ENCODE measurements at places on chromosomes 11 and 22.

GRCh38 chr11:125588505-125588904 is 4.1 kb upstream of the STT3A start:
- no peak for DNase-seq

DNA sequence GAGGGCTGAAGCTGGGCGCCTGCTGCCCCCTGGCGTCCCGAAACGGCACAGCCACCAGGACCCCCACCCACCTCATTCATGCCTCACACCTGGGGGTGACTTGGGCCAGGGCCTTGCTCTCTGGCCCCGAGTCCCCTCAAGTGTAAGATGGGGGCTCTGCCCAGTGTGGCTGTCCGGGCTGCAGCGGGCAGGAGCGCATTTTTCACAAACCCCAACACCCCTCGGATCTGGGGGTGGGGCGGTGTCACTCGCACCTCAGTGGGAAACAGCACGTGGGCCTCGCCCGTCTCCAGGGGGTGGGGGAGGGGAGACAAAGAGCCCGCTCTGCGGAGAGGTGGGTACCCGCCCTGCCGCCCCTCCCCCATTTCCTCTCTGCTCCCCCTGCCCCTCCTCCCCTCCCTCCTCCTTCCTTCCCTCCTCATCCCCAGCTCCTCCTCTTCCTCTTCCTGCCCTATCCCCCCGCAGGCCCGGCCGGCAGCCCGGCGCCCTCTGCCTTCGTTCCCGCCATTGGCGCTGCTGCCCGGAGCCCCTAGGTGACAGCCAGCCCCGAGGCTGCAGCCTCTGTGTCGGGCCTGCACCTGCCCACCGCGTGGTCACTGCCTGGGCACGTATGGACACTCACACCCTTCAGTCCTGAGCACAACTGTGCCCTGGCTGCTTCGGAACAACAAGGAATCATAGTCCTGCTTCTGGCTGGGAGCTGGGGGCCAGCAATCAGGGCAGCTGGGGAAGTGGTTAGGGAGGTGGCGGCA is 6.8 kb upstream of the CDKN1C start:
- no peak for DNase-seq

- DNase-seq, result no peak
Observed at GRCh38 chr11:705646-706438, at the start of gene EPS8L2. Gene EPS8L2 (plus strand): TSS chr11:706231. CDS start chr11:709408, 3,177 bp downstream.

DNA sequence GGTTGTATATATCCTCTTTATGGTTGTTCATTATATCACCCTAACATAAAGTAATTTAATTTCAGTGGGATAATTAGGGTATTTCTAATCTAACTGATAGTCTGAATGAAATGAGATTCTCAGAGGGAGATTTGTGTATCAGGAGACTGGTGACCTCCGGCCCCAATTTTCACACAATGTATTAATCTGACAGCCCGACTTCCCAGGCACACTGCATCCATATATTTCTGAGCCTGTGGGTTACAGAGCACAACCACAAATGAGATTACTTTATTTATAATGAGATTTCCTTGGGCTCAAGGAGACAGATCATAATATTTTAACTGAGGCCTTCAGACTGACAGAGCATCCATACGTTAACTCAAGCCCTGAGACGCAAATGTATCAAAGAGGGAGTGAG is 125.9 kb downstream of the RCN1 start:
- DNase-seq, result no peak

DNA sequence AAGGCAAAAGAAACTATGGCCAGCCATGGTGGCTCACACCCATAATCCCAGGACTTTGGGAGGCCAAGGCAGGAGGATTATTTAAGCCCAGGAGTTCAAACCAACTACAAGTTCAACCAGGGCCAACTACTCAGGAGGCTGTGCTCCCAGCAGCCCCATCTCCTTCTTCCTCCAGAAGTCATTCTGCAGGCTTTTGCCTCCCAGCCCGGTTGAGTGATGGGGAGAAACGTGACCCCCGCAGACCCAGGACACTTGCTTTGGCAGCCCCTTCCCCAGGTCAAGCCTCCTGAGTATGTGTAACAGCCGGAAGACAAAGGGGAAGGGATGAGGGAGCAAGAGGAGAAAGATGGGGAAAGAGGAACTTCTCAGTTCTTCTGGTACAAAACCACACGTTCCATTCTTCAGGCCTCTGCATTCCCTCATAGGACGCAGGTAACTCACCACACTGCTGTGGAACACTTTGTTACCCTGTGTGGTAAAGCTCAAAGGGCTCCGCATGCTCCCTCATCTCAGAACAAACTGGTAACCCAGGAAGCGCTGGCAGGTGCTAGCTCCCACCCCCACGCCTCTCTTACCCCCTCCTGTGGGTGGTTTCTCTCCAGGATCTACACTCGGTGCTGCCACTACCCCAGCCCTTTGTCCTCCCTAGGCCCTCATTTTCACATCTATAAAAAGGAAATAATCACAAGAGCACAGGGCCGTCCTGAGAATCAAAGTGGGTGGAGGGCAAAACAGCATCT is 4.0 kb downstream of the SULT4A1 start:
- no peak for DNase-seq

DNA sequence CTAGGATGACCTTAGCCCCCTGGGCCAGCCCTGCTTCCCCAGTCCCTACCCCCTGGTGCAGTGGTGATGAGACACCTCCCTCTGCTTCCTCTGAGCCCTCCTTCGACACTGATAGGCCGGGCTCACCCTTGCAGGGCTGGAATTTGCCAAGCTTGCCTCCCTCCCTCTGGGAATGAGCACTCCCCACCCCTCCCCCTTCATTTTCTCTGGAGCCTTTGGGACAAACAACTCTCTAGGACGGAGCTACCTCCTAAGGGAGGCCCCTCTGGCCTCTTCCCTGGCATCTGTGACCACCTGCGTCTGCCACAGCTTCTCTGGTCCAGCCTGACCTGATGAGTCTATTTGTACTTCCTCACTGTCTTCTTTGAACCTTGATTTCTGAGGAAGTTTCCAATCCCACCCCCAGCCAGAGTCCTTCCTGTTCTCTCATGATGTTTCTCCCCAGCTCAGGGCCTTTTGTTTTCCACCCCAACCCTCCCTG is 53.3 kb upstream of the ADA2 start:
- no peak for DNase-seq

- no peak for DNase-seq
Observed at GRCh38 chr11:2736577-2737225, 36.9 kb upstream of the KCNQ1OT1 start.

DNA sequence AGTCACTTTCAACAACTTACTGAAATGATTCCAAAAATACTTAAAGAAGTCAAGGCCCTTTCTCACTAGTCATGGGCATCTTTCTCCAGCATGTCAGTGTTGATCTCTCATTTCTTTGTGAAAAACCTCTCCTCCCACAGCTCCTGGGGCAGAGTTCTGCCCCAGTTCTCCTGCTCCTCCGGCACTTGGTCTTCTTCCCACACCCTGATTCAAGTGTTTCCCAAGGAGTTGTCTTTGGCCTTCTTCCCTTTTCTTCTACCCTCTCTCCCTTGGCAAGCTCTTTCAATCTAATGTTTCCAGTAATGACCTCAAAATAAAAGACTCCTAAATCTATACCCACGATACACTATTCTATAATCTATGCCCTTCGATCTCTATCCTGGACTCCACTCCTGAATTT is 42.1 kb upstream of the CCDC34 start:
- no peak for DNase-seq

DNA sequence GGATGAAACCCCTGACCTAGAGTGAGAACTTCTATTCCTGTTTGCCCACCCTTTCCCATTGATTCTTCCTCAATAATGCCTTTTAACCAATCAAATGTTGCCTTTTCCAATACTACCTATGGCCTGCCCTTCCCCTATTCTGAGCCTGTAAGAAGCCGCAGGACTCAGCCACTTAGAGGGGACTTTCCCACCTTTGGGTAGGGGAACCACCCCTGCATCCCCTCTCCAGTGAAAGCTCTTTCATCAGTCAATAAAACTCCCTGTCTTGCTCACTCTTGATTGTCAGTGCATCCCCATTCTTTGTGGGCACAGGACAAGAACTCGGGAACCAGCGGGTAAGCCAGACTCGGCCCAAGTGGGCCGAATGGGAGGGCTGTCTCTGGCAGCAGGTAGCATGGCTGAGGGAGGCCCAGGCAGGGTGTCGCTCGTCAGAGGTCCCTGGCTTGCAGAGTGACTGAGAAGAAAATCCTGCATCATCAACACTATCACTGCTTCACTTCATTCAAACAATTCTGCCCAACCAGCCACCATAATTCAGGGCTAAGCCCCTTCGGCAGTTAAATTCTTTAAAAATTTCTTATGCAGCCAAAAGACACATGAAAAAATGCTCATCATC is 30.4 kb downstream of the LDHAL6A start:
- no peak for DNase-seq

GRCh38 chr11:88297421-88297820 is 40.1 kb downstream of the CTSC start:
- no peak for DNase-seq

DNA sequence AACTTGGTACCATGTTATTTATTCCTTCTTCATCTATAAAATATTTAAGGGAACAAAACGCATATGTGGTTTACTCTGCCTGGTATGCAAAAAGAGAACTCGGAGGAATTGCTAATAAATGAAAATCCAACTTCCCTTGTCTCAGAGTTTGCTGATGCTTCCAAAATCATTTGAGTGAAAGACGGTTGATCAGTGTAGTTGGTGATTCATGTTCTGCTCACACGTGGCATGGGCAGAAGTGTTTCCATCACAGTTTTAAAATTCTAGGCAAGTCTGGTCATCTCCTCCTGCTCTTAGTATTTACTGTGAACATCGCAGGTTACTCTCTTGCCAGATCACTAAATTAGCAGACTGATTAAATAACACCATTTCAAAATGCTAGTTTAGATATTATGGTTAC is 11.9 kb upstream of the PARVB start:
- no peak for DNase-seq

- no peak for DNase-seq
Observed at GRCh38 chr11:114192841-114193389, 103.3 kb upstream of the NNMT start.

DNA sequence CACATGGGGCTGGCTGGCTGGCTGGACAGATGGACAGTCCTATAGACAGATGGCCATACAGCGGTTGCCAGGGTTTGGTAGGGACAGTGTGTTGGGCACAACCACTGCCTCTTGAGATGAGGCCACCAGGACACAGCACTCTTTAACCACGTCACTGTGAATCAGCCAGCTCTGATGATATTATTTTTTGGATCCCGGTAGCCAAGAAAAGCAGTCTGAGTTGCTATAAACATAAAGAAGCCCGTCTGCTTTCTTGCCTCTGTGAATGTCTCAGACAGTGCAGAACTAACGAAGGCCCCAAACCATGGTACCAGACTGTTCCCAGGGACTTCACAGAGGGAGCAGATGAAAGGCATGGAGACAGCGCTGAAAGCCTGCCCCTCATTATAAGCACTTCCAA is 115.9 kb upstream of the CSNK2A3 start:
- DNase-seq, result no peak

- DNase-seq, result no peak
Observed at GRCh38 chr11:64598797-64599697, 8.0 kb downstream of the SLC22A12 start.

- no peak for DNase-seq
Observed at GRCh38 chr11:1701091-1701807, 4.3 kb downstream of the KRTAP5-6 start.

- DNase-seq, result no peak
Observed at GRCh38 chr22:32473388-32473952, 1.1 kb upstream of the FBXO7 start.

DNA sequence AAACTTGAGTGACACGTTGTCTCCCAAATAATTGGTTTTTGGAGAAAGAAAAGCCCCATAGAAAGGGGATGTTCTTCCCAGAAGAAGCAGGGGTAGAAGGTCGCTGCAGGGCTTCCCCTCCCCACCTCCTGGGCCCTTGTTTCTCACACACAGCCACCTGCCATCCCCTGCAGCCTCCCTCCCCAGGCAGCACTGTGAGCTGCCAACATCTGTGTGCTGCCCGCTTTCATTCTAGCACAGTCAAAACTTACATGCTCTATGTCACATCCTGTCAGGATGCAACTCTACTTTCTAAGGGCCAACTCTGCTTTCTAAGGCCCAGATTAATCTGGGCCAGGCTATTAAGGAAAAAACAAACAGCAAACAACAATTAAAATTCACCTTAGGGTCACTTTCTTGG is 309.4 kb upstream of the ZC3H12C start:
- DNase-seq, result no peak

GRCh38 chr22:42925598-42925997 is 68.5 kb upstream of the ARFGAP3 start:
- no peak for DNase-seq

DNA sequence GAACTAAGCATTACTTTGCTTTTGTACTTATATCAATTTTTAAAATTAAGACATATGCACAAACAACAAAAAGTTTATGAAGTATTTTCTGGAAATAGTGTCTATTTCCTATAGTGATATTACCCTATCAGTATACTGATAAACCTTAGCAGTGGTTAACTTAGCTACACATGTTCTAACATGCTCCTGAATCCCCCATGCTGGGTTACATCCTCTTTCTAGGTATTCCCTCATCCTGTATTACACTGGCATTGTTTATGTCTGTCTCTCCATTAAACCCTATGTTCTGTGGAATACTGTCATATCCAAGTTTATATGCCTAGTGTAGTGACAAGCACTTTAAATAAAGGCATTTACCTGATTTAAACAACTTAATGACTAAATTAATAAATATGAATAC is 1.8 kb upstream of the FAR1 start:
- no peak for DNase-seq

DNA sequence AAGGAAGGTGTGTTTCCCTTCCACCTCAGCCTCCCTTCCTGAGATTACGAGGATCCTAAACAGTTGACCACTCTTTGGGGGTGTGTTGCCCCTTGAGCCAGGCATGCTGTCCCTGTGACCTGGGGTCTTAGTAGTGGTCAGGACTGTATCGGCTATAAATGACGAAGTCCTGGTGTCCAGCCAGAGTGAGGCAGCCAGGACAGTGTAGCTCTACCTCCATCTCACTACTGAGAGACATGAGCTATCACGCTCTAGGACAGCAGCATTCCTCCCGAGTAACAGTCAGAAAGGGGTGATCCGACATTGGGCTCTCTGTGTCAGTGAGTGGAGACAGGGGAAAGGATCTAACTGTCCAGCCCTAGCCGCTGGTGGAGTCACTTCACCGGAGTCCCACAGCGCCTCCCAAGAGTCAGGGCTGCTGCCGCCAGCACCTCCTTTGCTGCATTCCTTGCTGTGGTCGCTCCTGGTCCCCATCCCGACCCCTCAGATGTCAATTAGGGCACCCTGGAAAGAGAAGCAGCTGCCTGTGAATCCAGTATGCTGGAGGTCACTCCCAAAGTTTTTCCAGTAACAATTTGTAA is 3.3 kb upstream of the B3GNT6 start:
- no peak for DNase-seq

- no peak for DNase-seq
Observed at GRCh38 chr11:114821621-114822412, 143.5 kb downstream of the NXPE2 start.

GRCh38 chr11:21783954-21784353 is 408.9 kb upstream of the ANO5 start:
- DNase-seq, result no peak

DNA sequence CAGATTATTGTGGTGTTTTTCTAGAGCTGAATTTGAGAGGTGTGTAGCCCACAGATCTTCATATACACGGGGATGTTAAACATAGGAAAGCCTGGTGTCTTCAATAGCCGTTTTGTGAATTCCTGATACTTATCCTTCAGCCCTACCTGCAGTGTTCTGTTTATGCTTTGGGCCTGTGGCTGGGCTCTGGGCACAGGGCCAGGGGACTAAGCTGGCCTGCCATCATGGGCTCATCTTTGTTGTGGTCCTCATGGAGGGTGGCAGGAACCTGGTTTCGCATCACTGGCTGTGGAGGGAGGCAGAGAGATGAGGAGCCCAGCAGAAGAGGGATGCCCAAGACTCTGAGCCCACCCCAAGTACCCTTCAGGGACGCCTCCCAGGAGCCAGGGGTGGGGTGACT is 112.4 kb downstream of the CACNA1I start:
- no peak for DNase-seq
